Lung microvascular endothelial cell (primary cell): ENCODE measurements at places on chromosomes 6 and 20.

DNA sequence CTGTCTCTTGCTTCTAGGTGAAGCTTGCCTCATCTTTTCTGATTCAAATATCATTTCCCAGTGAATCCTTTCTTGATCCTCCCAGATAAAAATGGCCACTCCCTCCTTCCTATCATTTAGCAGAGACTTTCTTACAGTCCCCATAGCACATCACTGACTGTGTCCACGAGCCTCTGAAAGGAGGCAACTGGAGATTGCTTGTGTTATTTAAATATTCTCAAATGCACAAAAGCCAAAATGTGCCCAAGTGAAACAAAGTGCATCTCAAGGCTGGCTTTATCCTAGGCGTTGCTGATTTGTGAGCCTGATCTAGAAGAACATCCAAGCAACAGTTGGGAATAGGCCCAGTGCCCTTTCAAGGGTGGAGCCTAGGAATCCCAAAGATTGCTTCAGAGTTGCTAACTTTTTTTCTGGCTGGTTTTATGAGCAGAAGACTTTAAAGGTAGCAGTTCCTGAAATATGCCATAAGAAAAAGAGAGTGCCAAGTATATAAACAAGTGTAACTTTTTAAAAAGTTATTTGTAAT is 393.6 kb downstream of the CD83 start:
- no peak for DNase-seq

- no peak for DNase-seq
Measured at GRCh38 chr20:57907131-57908000, 197.6 kb upstream of the PMEPA1 start.

DNA sequence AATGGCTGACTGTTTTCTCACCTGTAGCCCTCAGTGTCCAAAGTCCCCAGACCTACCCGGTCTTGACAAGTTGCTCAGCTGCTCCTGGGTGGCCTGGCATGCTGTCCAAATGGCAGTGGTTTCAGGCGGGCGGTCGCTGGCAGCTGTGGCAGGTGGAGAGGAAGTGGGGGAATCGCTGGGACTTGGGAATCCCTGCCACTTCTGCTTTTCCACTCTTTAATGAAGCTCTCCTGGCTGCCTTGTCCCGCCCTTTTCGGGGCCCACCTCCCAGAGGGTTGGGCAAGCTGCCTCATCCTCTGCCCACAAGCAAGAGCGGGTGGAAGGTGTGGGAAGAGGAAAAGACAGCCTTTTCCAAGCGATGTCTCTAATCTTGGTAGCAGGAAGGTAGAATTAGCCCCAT is at the start of gene OCSTAMP:
Gene OCSTAMP, minus strand, starts transcription at position 194 of the 400 bp plus-strand sequence. Its CDS starts 94 bp downstream, at position 100.
- no peak for DNase-seq

DNA sequence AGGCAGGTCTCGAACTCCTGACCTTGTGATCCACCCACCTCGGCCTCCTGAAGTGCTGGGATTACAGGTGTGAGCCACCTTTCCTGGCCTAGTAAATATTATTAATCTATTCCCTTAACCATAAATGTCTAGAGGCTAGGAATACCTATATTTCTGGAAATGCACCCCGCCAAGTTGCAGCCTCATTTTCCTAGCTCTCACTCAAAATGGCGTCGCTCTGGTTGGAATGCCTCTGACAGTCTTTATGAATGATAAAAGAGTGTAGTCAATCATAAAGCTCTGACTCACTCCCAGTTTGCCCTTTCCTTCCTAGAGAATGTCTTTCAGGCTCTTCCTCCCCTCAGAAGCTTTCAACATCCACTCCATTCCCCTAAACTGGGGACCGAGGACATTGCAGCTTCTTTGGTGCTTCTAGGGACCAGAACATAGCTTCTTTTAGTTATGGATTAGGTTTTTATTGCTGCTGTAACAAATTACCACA is 14.1 kb upstream of the TRIM26 start:
- no peak for DNase-seq

DNA sequence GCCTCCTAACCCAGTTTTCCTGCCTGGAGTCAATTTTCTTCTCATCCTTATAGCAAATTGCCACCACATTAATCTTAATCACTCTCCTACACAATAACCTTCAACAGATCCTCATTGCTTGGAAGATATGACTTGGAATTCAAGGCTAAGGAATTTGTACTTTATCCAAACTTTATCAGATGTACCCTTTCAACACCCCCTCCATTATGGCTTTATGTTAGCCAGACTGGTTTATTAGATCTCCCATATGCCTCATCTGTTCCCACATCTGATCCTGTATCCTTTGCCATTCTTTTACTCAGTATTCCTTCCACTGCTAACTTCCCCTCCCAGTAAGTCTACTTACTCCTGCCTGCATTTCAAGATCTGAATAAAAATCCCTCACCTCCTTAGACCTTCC is 4.0 kb upstream of the FRK start:
- DNase-seq: no peak

DNA sequence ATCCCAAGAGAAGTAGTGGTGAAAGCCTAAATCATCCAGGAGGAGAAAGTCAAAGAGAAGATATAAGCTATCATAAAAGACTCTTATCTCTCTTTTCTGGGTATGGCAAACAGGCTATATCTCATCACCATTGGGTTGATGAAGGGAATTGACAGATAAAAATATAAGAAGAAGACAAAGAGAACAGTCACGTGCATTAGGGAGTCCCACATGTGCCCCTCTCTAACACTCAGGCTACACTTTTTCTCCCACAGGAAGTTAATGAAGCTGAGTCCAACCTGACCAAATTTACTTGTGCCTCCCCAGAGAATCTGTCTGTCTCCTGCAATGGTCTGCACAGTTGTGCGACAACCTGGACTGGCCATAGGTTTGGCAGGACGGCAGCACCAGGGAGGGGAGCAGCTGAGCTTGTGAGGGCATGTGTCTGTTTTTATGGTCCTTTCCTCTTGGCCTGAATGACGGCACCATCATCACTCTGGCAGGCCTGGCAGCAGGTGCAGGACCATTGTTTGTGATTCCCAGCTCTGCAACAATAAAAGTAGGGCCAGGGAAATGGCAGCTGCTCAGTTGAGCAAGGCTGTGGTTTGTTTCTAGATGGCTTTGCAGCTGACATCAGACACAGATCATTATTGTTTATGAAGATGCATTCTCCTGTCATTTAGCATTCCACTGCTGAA is 144.5 kb upstream of the MCHR2 start:
- DNase-seq: no peak

GRCh38 chr20:40606660-40607059 is 82.4 kb downstream of the MAFB start:
- no peak for DNase-seq

- no peak for DNase-seq
Measured at GRCh38 chr6:71349976-71350615, 61.5 kb downstream of the OGFRL1 start.
